ENCODE measurements at places on chromosomes 16 and 17.
A peak's percentile ranks its signal among the peaks of the same experiment; 100 is the strongest.

GRCh38 chr16:14284371-14284770, 213.3 kb downstream of the MRTFB start:
- DNase-seq: no peak

DNA sequence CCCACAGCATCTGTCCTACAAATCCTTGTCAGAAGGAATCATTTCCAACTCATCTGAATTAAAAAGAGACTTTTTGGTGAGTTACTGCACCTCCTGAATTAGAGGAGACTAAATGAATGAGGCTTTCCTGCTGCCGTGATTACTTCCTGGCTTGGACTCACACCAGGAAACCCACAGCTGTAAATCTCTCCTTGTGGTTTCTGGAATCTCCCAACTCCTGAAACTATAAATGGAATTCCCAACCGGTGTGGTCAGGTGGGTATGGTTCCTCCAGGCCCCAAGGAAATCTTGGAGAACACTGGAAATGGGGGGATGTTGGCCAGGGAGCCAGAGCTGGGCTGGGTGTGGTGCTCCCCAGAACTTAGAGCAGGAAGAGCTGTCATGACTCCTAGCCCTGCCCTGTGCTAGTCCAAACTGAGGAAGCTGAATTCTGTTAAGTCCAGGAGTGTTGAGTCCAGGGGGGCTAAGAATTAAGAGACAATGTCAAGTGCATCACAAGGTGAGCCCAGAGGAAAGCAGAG, 216.4 kb downstream of the GSG1L start:
- DNase-seq: no peak

DNA sequence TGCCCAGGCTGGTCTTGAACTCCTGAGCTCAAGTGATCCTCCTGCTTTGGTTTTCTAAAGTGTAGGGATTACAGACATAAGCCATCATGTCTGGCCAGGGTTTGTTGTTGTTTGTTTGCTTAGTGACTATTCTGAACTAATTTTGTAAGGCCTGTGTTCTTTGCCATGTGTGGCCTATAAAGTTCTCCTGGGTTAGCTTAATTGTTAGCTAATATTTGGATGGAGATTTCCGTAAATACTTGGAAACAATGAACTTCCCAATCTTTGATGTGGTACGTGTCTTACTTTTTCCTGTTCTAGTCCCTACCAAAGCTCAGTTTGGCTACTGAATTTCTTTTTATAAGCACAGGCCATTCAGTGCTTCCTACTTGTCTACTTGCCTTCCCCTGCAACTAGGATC, 24.9 kb downstream of the DUS2 start:
- no peak for DNase-seq

GRCh38 chr17:6567528-6568183, 11.3 kb upstream of the PITPNM3 start:
- DNase-seq: no peak

DNA sequence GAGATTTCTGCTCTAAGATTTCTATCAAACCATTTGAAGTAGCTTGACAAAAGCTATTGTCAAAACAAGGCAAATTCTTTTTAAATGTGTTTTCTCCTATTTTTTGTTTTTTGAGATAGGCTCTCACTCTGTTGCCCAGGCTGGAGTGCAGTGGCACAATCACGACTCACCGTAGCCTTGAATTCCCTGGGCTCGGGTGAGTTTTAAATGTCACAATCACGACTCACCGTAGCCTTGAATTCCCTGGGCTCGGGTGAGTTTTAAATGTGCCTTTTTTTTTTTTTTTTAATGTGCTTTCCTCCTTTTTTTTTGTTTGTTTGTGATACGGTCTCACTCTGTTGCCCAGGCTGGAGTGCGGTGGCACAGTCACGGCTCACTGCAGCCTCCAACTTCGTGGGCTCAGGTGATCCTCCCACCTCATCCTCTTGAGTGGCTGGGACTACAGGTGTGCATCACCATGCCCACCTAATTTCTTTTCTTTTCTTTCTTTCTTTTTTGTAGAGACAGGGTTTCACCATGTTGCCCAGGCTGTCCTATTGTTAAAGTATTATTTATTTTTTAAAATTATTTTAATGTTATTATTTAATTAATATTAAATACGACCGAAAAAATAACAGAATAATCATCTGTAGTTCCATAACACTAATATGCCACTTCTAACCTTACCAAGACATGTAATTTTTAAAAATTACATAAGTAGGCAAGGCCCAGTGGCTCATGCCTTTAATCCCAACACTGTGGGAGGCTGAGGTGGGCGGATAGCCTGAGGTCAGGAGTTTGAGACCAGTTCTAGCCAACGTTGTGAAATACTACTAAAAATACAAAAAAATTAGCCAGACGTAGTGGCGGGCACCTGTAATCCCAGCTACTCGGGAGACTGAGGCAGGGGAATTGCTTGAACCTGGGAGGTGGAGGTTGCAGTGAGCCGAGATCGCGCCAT, 69.7 kb upstream of the FA2H start:
- DNase-seq: peak; percentile 23

DNA sequence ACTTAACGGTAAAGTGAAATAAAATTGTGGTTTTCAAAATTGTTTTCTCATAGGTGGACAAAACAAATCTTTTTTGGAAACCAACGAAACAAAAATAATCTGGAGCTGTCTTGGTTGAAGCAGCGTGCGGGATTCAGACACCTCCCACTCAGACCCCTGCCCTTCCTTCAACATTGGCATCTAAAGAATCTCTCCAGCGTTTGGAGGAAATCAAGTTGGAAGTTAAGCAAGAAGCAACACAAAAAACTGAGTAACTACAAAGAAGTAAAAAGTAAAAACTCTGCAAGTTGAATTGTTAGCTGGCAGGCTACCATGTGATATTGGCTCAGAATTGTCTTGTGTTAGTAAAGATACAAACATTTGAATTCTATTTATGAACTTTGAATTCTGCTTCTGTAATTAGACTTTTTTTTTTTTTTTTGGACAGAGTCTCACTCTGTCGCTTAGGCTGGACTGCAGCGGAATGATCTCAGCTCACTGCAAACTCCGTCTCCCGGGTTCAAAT, 361.0 kb upstream of the PMFBP1 start:
- DNase-seq: no peak

DNA sequence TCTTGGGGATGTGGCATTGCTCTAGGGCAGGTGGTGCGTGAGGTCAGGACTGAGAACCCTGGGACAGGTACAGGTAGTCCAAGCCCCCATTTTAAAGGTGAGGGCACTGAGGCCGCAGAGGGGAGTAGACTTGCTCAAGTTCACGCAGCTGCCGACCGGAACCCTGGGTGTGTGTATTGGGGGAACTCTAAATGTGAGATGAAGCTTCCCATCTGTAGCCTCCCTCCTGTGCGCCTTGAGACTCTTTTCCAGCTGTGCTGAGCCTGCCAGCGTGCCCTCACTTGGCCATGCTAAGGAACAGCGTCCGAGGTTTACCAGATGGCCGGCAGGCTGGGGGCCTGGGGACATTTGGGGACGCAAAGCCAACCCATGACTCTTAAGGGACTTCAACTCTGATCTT, 79.0 kb upstream of the CDC42EP4 start:
- DNase-seq: no peak

GRCh38 chr16:50688867-50689266, 4.5 kb upstream of the NOD2 start:
- DNase-seq: no peak

DNA sequence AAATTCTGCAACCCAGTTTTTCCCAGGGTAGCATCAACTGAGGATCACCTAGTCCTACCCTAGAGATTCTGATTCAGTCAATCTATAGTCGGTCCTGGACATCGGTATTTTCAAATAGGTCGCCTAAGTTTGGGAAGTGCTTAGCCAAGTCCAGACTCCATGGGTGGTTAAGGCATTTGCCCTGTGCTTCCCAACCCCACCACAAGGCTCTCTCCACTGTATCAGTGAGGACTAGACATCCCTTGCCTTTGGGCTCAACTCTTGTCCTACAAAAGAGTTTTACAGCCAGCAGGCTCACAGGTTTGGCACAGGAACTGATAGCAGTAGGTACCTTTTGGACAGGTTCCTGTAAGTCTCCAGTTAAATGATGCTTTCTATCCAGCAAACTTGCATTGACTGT, 13.8 kb downstream of the HYDIN start:
- DNase-seq: no peak

- no peak for DNase-seq
These were observed 116.0 kb upstream of the SOX9 start for GRCh38 chr17:72004611-72005331.

- no peak for DNase-seq
These were observed 21.6 kb upstream of the BRD7 start for GRCh38 chr16:50390371-50390771.

DNA sequence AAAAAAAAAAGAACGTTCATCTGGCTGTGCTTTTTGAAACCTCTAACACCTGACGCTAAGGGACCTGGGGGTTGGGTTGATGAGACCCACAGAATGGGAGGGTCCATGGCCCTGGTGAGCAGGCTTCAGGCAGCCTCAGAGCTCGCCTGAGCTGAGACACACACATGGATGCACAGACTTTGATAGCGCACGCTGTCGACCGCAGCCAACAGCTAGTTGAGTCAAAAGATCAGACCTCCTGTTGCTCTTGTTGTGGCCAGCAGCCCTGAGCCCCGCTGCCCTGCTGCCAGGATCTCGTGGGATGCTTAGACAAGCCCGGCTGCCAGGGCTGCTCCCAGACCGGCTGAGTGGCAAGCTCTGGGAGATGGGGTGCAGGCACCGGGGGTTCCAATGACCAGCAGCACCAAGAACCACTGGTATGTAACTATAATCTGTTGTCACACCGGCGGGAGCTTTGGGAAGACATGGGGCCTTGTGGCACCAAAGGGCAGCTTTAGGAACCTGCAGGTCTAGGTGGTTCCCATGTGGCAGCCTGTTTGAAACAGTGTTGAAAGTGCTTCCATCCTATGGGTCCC, 20.0 kb upstream of the MEAK7 start:
- no peak for DNase-seq

DNA sequence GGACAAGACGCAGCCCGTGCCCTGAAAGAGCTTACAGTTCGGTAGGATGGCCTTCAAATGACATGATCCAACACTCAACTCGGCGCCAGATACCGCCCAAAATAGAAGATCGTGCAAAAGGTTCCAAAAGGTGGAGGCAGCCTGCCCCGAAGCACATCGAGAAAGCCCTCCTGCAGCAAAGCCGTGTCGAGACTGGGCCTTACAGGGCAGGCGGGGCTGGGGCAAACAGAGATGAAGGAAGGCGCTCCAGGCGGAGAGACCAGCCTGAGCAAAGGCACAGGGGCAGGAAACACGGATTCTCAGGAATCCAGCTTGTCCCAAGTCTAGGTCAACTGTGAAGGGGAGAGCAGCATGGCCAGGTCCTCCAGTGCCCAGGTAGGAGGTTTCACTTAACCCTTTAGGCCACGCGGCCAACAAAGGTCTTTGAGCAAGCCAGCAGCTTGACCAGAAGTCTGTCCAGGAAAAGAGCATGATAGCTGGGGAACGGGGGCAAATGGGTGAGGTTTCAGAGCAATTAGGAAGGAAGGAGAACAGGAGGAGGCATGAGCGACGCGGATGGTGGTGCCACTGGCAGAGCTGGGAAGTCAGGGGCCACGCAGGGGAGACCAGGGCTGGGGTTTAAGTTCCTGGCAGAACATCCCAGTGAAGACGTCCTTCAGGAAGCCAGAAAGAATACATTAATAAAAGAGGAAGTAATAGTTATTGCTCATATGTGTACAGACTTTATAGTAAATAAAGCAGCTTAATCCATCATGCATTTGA, 21.2 kb upstream of the EIF1 start:
- DNase-seq: no peak

DNA sequence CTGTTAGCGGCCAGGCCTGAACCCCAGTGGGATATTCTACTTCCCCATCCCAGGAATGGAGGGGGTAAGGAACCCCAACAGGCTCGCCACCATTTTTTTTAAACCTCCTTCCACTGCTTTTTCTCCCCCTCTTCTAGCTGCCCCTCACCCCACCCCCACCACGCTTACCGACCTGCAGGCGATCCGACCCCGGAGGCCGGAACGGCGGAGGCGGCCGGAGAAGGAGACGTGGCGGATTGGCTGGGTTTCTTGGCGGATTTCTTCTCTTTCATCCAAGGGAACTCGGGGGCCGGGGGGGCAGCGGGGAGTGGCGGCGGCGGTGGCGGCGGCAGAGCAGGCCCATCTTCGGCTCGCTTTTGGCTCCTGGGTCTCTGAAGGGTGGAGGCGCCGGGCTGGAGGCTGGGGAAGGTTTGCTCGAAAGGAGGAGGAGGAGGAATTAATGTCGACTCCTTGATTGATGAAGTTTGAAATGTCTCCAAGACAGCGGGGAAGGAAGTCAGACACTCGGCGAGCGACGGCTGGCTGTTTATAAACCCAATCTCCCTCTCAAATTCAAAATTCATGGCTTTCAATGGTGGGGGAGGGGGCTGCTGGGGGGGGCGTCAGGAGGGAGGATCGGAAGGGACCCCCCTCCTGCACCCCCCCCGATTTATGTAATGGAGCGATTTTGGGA, 424 bp downstream of the HOXB2 start:
- DNase-seq: no peak
